ENCODE measurements at places on chromosomes 1 and 21.

DNA sequence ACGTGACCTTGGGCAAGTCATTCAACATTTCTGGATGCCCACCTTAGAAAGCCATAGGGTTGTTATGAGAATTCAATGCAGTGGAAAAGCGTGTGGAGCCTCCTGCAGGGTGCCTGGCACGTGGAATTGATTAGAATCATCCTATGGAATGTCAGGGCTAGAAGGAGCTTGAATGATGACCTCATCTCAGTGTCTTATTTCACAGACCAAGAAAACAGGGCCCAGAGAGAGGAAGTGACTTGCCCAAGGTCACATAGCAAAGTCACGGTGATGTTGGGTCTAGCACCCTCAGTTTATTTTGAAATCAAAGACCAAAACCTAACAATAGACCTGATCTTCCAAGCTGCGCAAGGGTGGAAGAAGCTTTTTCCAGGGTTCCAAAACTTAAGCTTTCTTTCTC lies 6.0 kb downstream of the TRABD2B start:
- no peak for DNase-seq

DNA sequence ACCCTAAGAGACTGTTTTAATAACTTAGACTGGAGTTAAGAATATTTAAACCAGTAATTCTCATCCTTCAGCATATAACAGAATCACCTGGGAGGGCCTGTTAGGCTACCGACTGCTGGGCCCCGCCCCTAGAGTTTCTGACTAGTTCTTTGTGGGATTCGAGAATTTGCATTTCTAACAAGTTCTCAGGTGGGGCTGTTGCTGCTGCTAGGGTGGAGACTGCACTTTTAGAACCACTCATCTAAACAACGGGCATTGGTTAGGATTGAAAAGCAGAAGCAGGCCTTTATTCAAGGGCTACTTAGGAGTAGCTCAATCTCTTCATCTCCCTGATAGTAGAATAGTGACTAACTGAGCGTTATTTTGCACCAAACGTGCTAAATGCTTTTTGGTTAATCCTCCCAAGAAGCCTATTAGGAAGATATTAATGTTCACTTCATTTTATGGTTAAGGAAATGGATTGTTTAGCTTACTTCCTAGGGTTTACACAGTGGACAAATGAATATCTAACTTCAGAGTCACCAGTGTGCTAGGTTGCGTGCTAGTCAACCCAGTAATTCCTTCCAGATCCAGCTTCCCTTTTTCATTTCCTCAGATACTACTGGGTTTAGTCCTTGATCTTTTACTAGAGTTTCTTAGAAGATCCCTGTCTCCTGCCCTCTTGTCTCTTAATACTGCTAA lies 31.1 kb upstream of the UAP1 start:
- DNase-seq: no peak

DNA sequence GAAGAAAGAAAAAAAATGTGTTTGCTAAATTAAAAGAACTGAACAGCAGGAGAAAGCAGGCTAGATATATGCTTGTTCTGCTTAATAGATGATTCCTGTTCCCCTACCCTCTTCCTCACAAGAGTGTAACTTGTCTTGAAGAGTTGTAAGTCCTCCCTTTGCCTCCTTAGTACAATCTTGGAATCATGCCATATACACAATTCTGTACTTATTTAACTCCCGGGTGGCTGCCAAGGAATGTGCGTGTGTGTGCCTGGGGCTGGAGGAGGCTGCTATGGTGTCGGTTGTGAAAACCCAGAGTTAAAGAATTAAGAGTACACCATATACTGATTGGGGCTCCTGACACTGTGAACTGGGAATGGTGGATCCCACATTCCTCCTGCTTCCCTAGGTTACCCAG lies 194.2 kb downstream of the SIPA1L2 start:
- DNase-seq: no peak

- no peak for DNase-seq
Measured at GRCh38 chr1:153953859-153954365, 4.5 kb downstream of the CRTC2 start.

DNA sequence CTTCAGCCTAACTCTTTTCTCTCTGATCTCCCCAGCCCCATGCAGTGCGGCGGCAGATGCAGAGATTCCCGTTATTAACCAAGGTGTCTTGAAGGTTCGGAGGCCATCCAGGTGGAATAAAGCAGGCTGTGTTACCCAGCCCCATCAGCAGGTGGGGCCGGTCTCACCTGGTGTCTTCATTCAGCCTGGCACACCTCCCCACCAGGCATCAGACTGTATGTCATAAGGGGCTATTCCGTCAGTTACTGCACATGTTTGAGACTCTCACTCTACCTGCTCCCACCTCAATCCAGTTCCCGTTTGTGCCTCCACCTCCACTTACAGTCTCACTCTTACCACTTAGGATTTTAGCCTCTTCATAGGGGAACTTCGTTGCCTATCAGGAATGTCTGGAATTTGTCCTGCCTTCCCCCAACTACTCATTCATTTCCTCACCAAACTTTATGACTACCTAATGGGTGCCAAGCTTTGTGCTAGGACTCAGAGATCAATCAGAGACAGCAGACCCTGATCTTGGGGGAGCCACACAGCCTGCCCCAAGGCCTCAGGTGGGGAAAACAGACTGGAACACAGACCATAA lies 170.2 kb downstream of the PLPP3 start:
- no peak for DNase-seq

DNA sequence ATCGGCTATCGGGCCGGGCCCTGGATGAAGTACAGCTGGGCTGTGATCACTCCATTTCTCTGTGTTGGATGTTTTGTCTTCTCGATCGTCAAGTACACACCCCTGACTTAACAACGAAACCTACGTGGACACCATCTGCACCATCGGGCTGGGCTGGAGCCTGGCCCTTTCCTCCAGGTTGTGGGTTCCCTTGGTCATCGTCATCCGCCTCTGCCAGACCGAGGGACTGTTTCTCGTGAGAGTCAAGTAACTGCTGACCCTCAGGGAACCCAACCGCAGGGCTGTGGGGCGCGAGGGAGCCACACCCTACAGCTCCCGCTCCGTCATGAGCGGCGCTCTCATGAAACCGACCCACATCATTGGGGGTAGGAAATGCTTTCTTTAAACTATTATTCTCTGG lies 842.4 kb upstream of the TMPRSS15 start:
- no peak for DNase-seq

DNA sequence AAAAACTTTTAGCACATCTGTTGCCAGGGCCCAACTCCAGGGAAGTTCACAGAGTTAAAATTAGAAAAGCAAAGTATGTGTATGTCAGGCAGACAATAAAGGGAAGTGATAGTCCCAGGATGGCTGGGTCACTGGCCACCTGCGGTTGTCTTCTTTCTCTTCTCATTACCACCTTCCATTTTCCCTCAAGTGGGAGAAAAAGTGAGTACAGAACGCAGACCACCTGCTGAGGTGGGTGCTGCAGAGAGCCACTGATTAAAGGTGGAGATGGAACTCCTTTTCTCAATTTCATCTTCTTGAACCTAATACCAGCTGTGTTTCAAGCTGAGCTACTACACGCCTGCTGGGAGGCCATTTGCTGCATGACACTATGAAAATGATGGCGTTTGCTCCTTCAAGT lies 88.8 kb upstream of the PDE4B start:
- DNase-seq: no peak

- DNase-seq: no peak
Measured at GRCh38 chr1:44460107-44460882, 55.2 kb downstream of the RNF220 start.

- DNase-seq: no peak
Measured at GRCh38 chr1:247440001-247440620, 17.8 kb downstream of the OR2B11 start.

- DNase-seq: no peak
Measured at GRCh38 chr1:208219659-208220282, 24.4 kb downstream of the PLXNA2 start.

- DNase-seq: no peak
Measured at GRCh38 chr1:15103211-15103610, 50.3 kb upstream of the TMEM51 start.

DNA sequence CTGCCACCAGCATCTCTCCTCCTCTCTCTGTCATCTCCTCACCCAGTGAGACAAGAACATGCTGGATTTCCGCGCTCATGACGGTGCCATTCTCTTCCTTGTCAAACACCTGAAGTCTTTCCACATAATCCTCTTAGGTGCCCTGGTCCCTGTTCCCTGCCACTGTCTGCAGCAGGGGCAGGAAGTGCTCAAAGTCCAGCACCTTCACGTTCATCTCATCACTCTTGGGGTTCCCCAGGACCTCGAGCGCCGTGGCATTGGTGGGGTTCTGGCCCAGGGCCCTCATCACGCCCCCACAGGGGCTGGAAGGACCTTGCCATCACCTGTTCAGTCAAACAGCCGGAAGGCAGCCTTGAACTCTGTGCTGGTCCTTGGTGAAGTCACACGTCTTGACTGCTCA lies 9.1 kb upstream of the AGPAT3 start:
- no peak for DNase-seq

- no peak for DNase-seq
Measured at GRCh38 chr1:71785000-71785399, 497.3 kb downstream of the NEGR1 start.

DNA sequence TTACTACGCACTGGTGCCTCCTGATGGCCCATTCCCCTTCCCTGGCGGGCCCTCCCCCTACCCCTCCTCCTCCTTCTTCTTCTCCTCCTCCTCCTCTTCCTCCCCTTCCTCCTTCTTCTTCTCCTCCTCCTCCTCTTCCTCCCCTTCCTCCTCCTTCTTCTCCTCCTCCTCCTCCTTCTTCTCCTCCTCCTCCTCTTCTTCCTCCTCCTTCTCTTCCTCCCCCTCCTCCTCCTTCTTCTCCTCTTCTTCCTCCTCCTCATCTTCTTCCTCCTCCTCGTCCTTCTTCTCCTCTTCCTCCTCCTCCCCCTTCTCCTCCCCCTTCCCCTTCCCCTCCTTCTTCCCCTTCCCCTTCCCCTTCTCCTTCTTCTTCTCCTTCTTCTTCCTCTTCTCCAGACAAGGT lies 64.7 kb upstream of the COG2 start:
- no peak for DNase-seq

DNA sequence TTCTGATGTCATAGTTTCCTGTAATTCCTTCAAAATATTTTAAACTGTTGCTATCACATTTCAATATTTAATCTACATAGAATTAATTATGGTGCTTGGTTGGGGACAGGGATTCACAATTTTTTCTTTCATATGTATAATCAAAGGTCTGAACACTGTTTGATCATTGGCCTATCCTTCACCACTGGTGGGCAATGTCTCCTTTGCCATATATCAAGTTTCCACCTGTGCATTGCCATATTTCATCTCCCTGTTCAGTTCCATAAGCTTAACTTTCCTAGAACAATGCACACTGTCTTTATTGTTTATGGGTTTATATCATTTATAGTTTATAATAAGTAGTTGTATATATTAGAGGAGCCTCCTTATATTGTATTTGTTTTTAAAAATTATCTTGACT lies 374.9 kb upstream of the PTBP2 start:
- no peak for DNase-seq

DNA sequence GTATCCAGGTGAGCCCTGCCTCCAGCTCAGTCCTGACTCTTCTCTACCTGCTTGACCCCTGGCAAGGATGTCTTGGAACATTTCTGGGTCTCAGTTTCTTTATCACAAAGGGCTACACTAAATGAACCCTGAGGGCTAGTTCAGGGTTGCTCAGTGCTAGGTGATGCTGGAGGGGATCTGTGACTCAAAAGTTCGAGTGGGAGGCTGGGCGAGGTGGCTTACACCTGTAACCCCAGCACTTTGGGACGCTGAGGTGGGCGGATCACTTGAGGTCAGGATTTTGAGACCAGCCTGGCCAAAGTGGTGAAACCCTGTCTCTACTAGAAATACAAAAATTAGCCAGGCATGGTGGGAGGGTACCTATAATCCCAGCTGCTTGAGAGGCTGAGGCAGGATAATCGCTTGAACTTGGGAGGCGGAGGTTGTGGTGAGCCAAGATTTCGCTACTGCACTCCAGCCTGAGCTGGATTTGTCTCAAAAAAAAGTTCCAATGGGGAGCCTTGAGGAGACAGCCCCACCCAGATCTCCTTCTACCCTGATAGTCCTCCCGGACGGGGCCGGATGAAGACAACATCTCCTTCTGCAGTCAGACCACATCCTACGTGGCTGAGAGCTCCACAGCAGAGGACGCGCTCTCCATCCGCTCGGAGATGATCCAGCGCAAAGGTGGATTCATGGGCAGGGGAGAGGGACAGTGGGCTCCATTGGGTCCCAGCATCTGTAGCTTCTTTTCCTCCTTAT lies 48.9 kb downstream of the YARS1 start:
- DNase-seq: no peak

- DNase-seq: no peak
Measured at GRCh38 chr1:45477646-45478045, 13.3 kb downstream of the TESK2 start.

DNA sequence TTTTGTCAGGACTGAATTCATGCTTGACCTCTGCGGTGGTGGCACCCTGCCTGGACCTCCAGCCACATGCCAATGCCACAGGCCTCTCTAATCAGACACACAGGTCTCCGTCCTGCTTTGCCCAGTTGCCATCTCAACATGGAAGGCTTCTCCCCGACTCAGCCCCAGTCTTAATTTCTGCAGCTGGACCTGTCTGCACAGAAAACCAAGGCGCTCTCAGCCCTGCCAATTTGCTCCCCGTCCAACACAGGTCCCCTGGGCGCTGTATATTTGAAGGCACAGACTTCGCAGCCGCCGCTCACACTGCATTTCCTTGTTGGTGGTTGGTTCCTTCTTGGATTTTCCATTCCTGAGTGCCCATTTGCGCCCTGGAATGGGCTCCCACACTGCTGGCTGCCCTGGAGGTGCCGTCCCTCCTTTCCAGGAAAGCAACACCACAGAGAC lies 28.0 kb upstream of the PLEKHG5 start:
- DNase-seq: no peak

DNA sequence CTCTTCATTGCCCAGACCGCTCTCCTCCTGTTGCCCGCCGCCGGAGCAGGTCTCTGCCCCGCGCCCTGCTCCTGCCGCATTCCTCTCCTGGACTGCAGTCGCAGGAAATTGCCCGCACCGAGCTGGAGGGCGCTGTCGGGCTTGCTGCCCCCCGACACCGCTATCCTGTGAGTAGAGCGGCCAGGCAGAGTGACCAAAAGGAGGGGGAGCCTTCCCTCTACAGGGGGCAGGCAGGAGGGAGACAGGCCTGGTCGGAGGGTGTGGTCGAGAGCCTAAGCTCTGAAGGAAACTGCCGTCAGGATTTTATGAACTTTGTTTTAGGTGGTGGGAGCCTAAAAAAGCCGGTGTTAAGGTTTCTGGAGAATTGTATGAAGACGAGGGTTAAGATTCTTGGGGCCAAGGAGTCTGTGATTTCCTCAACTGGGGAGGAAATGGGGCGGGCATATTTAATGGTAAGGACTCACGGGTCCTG lies 517 bp downstream of the LRIG2 start:
- DNase-seq: no peak
